AG10803 (cell line): ENCODE measurements at places on chromosomes 7 and 10.

GRCh38 chr7:15757041-15758000, 70.8 kb upstream of the MEOX2 start:
- DNase-seq = peak; percentile 48

DNA sequence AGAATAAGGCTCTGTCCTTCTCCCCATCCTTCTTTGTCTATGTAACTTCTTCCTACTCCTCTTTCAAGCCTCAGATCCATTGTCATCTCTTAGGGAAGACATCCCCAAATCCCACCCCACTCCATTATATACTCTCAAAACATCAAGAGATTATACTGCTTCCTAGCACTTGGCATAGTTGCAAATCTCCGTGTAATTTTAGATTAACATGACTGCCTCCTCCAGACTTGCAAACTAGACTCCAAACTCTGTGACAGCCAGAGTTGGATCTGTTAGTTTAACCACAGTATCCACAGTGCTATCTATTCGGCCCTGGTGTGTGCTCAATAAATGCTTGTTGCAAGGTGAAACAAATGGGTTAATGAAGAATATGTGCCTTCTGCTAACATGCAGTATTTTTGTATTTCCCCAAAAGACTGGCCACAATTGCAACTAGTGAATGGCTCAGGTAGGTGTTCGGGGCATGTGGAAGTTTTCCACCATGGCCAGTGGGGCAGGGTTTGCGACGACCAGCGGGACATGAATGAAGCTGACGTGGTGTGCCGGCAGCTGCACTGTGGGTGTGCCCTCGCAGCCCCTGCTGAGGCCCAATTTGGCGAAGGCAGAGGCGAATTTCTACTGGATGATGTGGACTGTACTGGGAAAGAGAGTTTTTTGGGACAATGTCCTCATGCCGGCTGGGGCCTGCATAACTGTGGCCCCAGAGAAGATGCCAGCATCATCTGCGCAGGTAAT, 34.5 kb upstream of the C10orf120 start:
- DNase-seq = no peak

DNA sequence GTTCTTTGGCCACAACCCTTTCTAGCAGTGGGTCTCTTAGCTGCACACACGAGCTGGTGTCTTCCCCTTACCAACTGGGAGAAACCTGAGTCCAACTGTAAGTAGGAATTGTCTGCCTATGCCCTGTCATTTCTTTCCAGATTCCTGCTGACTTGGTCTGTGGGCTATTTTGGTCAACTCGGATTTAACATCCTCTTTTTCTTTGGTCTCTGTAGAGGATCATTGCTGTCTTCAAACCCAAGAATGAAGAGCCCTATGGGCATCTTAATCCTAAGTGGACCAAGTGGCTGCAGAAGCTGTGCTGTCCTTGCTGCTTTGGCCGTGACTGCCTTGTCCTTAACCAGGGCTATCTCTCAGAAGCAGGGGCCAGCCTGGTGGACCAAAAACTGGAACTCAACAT, 10.3 kb downstream of the PI4K2A start:
- DNase-seq = no peak

- no peak for DNase-seq
Observed at GRCh38 chr10:30455816-30456215, 21.8 kb downstream of the MAP3K8 start.

DNA sequence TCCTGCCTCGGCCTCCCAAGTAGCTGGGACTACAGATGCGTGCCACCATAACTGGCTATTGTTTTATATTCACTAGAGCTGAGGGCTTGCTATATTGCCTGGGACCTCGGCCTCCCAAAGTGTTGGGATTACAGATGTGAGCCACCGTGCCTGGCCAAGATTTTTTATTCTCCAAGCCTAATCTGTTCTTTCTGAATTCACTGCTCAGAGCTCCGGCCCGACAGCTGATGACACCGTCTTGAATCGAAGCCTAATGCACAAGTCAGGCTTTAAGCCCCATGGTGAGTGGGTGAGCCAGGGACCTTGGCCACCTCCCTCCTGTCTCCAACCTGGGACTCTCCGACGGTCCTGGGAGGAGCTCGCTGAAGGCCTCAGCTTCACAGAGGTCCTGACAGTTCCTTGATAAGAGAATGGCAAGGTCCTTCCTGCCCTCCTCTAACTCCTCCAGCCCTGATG, 338.9 kb downstream of the WDR37 start:
- DNase-seq = no peak

GRCh38 chr7:81003326-81003725, 84.5 kb upstream of the SEMA3C start:
- no peak for DNase-seq

GRCh38 chr10:124157271-124157681, 63.9 kb upstream of the CHST15 start:
- DNase-seq = peak; percentile 22

DNA sequence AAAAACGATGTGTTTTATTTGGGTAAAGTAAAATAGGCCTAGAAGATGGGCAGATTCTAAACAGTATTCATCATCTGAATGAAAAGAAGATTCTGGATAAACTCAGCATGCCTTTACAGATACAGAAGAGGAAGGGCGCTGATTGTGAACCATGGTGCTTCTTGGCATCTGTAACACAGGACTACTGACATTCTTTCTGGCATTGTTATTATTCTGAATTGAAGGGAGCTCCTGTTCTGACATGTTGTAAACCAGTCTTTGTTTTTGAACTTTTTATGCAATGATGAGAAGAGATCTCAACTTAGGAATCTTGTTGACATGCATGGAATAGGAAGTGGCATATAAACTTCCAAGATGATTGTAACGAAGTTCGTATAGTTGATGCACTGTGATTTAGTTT, 13.5 kb downstream of the RPA3 start:
- no peak for DNase-seq

- peak; percentile 11 for DNase-seq
Observed at GRCh38 chr10:101570428-101571270, 17.4 kb downstream of the POLL start.

GRCh38 chr7:15685358-15686294, 857 bp downstream of the MEOX2 start:
- peak; percentile 83 for DNase-seq

DNA sequence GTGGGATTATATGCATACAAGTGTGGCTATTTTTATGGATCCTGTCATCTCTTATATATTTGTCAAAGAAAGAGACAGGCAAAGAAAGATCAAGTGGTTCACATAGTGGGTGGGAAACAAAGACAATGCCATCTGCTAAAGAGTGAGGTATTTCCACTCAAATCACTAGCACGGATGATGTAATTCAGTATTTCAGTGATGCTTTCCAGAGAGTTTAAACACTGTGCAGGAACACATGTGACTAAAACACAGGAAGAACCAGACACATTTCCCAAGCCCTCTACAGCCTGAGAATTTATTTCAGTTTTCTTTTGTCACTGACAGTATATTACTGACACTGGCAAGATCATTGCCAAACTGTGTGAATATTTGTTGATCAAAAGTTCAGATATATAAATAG, 885.7 kb upstream of the CELF2 start:
- no peak for DNase-seq

GRCh38 chr10:8531116-8531515, 476.6 kb downstream of the GATA3 start:
- no peak for DNase-seq

DNA sequence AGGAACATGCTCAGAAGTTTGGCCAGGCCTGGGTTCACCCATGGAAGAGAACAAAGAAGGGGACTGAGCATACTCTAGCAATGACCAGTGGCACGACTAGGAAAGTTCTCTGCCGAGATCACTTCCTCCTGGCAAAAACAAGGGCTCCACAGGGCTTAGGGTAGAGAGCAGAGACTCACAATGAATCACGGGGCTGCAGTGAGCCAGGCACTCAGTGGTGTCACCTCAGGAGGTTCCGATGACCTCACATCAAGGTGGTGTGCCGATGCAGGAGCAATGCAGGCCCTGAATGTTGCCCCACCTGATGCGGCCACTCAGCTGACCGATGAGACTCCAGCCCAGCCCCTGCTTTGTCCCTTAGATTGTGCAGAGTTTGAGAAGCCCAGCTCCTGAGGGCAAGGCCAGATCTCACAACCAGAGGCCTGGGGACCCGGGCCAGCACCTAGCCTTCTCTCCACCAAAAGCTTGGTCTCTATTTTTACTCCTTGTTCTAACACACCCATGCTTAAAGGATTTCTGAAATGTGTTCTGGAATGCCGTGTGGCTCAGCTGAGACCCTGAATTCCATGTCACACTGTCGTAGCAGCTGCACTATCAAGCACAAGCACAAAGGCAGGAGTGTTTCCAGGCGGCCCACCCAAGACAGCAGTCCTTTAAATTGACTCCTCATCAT, 60.9 kb downstream of the COBL start:
- DNase-seq = no peak

- DNase-seq = no peak
Observed at GRCh38 chr7:67653856-67654454, 657.3 kb downstream of the TYW1 start.

DNA sequence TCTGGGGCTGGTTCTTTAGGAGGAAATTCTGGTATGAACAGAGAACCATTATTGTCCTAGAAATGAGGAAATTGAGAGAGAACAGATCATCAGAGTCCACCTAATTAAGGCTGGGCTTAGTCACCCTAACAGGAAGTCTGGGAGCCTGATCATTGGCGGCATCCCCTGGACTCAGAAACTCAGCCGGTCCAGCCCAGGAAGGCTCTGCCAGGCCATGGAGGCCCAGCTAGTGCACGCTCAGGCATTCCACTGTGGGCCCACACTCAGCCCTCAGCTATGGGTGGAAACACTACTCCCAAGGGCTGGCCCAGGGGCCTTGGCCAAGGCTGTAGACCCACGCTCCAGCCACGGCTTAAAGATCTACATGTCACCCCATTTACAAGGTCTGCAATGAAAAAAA, 109.2 kb downstream of the PTPN20 start:
- DNase-seq = peak; percentile 80

GRCh38 chr10:86664341-86665217, 3.7 kb upstream of the LDB3 start:
- DNase-seq = no peak

GRCh38 chr10:93938140-93938539, 44.4 kb downstream of the SLC35G1 start:
- no peak for DNase-seq

GRCh38 chr10:32059472-32059871, 3.2 kb upstream of the KIF5B start:
- DNase-seq = no peak

DNA sequence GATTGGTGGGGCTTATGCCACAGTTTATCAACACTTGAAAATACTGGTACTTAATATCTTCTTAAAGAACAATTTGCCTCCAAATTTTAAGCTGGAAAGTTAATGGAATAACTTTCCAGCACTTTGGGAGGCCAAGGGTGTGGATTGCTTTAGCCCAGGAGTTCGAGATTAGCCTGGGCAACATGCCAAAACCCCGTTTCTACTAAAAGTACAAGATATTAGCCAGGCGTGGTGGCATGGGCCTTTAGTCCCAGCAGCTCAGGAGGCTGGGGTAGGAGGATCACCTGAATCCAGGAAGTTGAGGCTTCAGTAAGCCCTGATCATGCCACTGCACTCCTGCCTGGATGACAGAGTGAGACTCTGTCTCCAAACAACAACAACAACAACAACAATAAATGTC, 56.0 kb downstream of the PRF1 start:
- DNase-seq = no peak

DNA sequence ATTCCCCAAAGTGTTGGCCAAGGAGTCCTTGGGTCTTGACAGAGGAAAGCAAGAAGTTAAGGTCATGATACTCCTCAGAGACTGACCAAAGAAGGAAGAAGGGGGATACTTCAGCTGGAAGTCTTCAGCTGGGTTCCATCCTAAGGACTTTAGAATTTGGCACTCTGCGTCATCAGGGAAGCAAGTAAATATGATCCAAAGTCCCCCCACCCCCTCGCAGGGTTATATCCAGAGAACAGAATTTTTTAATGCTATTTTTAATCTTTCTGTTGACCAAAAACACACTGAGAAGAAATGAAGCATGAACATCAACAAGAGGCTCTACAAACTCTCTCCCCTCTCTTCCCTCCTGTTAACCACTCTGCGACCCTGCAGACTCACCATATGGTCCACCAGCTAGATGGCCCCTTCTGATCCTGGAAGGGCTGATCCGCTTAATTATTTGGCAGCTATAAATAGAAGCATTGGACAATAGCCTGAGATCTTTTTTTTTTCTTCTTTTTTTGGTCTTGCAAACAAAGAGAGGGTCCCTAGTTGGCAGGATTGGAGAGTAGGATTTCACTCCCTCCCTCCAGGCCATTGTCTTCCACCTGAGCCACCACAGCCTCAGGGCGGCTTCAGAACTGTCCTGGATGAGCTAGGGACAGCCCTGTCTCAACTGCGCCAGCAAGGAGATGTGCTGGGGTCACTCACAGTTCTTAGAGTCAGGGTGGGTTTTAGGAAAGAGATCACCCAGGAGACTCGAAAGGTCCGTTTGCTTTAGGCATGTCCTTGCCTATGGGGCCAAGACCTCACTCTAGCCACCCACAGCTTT, 196.0 kb downstream of the KCNMA1 start:
- no peak for DNase-seq

DNA sequence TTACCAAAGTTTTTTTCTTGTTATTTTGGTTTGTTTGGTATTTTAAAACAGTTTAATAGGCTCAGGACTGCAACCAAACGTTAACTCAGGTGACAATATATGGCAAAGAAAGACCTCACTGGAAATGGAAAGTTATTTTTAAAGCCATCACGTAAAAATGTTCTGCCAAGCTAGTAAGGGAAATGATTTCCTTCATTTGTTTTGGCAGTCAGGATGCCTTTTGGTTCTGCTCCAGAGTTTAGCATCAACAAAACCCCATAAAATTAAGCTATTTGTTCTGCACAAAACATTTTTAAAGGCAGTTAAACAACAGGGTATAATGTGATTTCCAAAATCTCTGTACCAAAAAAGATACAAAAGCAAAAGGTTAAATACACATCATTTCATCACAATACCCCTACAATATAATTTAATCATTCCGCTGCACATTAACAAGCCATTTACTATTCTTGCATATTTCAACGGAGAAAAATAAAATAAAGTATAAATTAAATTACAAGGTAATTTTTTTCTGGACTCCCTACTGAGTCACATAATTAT, 172.4 kb downstream of the SEMA3E start:
- no peak for DNase-seq

- DNase-seq = no peak
Observed at GRCh38 chr10:95566136-95566535, 5.0 kb upstream of the SORBS1 start.

GRCh38 chr10:133335246-133336117, 1.2 kb downstream of the CALY start:
- DNase-seq = peak; percentile 46

DNA sequence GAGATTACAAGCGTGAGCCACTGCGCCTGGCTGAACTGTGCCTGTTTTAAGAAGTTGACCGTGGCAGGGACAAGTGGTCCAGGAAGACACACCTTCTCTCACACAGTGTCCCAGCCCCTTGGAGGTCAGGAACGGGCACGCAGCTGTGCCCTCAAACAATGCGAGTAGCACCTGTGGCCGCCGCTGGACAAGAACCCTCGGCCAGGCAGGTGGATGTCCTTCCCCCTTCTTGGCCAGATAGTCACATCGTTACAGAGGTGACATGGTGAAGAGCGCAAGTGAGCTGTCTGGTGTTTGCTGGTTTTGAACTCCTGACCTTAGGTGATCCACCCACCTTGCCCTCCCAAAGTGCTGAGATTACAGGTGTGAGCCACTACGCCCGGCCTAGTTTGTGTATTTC, 8.8 kb downstream of the ZFAND2A start:
- no peak for DNase-seq

GRCh38 chr10:36703179-36703578, 422.2 kb upstream of the ANKRD30A start:
- no peak for DNase-seq

GRCh38 chr7:99369767-99370391, 4.7 kb upstream of the ARPC1B start:
- DNase-seq = peak; percentile 47
